ENCODE measurements at places on chromosomes 6 and 20.
A peak's percentile ranks its signal among the peaks of the same experiment; 100 is the strongest.

- no peak for DNase-seq
Observed at GRCh38 chr20:41889844-41890224, 271.7 kb upstream of the CHD6 start.

GRCh38 chr6:170095273-170095981 lies 195.5 kb downstream of the DLL1 start:
- DNase-seq = no peak

DNA sequence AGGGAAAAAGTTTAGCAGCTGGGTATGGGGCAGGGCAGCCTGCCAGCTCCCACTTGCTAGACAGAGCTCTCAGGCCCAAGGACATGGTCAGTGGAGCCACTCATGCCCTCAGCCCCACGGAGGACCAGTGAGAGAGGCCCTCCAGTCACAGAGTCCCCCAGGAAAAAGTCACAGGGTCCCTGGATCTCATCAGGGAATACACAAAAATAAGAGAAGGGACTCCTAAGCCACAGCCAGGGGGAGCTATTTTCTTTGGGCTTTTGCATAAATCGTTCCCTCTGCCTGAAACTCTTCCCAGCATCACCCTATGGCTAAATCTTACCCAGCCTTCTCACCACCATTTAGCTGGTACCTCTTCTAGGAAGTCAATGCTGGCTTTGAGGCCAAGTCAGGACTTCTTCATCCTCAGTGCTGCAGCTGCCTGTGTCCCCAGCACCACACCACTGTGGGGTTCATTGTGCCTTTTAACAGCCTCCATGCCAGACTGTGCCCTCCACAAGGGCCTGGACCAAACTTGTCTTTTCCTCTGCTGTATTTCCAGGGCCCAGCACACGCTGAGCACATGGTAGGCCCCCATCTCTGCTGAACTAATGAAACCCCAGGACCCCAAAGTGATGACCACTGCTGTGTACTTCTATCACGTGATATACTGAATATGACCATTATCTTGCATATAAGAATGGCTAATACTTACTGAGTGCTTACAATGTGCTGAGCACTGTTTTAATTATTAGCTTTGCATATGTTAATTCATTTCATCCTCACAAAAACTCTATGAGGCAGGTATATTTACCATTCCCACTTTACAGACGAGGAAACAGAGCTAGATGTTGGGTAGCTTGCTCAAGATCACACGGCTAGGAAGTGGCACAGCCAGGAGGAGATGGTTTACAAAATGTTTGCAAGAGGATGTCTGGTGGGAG lies 2.0 kb downstream of the ZNF335 start:
- no peak for DNase-seq

GRCh38 chr20:32914031-32914430 lies 55.3 kb downstream of the EFCAB8 start:
- no peak for DNase-seq

DNA sequence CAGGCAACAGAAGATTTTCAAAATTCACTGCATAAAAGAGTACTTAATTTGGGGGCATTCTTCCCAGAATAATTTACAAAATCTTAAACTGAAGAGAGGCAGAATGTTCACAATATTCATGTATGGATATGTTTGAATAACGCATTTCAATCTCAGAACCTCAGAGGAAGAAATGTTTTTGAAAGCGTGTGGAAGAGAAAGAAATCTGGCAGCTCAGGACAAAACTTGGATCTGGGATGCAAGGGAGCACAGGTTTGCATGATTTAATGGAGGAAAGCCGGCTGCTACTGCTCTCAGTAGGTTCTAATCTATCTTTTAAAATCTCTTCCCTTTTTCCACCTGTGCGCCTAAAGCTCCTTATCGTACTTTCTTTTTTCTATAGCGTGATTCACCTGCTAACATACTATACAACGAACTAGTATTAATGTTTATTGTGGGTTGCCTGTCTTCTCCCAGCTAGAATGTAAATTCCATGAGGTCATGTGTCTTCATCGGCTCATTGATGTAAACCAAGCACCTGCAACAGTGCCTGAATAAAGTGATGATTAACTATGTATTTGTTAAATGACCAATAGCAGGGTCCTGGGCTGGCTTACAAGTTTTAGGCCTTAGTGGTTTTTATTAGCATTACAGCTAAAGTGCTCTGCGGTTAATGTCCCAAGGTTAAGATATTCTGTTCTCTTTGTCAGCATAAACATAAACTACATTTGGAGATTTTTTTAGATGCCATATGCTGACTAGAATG lies 15.3 kb downstream of the PRL start:
- no peak for DNase-seq

DNA sequence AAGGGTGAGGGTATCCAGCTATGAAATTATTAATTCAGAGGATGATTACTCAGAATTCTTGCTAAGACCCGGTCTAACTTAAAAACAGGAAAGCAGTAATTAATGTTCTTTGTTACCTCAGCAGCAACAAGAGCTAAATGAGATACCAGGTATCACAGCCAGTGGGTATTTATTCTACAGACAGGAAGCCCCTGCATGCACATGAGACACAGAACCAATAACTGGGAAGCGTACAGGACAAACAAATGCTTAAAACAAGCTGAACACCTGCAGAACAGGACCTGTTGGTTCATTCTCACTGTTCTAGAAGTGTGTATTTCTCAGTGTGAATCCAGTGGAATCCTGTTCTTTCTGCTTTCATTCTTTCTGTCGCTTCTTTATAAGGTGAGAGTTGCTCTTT lies 30.9 kb downstream of the SCML4 start:
- DNase-seq = no peak

DNA sequence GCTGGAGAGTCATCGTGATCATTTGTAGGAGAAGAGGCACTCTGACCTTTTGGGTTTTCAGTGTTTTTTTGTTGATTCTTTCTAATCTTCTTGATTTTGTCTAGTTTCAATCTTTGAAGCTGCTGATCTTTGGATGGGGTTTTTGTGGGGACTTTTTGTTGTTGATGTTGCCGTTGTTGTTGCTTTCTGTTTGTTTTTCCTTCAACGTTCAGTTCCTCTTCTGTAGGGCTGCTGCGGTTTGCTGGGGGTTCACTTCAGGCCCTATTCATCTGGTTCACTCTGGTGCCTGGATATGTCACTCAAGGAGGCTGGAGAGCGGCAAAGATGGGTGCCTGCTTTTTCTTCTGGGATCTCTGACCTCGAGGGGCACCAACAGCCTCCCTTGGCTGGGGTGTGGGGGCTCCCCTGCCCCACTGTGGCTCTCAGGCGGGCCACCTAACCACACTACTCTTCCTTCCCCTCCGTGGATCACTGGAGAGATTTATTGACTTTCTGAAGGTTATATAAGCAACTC lies 21.5 kb upstream of the TMEM244 start:
- no peak for DNase-seq

DNA sequence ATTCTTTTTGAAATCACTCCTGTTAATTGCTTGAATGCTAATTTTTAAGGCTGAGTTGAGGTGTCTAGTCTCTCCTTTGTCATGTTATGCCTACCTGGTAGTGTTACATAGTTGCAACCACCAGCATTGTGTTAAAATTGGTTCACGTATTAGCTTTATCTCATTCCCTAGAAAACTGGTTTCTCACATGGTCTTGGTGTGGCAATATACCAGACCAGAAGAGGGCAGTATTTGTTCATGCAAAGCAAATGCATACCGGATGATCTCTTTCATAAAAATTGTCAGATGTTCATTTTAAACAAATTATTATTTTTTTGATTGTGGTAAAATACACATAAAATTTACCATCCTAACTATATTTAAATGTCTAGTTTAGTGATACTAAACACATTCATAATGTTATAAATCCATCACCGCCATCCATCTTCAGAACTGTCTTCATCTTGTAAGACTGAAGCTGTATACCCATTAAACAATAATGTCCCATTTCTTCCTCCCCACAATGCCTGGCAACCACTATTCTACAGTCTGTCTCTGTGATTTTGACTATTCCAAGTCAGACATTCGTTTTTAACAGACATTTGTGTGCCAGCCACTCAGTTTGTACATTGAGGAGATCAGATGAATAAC lies 92.8 kb downstream of the ATRN start:
- peak; percentile 33 for DNase-seq

DNA sequence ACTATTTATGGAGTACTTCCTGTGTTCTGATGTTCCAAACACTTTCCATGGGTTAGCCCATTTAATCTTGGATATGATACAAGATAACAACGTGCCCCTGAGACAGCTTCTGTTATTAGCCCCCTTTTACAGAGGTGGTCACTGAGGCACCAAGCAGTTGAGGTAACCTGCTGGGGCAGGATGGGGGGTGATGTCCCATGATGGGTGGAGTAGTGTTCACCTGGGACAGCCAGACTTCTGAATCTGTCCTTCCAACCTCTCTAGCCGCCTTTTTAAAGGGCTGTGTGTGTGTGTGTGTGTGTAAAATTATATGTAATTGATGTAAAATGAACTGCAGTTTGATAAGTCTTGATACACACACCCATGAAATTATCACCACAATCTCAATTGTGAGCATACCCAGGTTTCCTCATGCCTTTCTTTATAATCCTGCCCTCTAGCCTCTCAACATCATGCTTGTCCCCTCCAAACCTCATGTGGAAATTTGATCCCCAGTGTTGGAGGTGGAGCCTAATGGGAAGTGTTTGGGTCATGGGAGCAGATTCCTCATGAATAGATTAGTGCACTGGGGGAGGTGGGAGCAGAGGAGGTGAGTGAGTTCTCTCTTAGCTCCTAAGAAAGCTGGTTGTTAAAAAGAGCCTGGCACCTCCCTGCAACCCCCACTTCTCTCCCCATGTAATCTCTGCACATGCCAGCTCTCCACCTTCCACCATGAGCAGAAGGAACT lies 39.2 kb downstream of the PLAGL2 start:
- no peak for DNase-seq

- DNase-seq = no peak
Observed at GRCh38 chr20:12207875-12208274, 290.2 kb downstream of the BTBD3 start.

DNA sequence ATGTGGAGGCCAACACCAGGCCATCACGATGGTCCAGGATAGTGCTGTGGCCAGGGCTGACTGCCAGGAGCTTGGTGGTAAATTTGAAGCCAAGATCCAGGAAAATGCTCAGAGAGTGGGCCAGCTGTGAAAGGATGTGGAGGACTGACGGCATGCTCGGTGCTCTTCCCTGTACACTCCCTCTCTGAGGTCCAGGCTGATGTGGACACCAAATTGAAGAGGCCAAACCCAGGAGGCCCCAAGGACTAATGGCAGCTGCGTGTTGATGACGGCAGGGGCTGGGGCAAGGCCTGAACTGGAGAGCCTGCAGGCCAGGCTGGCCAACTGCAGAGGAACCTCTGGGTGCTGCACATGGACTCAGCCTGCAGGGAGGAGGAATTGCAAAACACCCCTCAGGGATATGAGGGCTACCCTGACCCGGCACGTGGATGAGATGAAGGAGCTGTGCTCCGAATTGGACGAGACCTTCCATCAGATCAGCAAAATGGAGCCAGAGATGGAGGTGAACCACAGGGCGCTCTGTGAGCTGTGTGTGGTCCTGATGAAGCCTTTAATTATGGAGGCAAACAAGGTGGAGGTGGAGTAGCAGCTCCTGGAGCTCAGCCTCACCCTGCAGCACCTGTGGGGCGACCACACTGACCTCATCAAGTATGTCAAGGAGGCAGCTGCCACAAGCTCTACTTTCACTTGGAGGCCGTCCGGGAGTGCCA lies 6.9 kb upstream of the RAET1E start:
- no peak for DNase-seq

GRCh38 chr6:53766930-53767329 lies 27.9 kb upstream of the LRRC1 start:
- no peak for DNase-seq

GRCh38 chr6:168147205-168147738 lies 68.3 kb upstream of the FRMD1 start:
- DNase-seq = no peak

DNA sequence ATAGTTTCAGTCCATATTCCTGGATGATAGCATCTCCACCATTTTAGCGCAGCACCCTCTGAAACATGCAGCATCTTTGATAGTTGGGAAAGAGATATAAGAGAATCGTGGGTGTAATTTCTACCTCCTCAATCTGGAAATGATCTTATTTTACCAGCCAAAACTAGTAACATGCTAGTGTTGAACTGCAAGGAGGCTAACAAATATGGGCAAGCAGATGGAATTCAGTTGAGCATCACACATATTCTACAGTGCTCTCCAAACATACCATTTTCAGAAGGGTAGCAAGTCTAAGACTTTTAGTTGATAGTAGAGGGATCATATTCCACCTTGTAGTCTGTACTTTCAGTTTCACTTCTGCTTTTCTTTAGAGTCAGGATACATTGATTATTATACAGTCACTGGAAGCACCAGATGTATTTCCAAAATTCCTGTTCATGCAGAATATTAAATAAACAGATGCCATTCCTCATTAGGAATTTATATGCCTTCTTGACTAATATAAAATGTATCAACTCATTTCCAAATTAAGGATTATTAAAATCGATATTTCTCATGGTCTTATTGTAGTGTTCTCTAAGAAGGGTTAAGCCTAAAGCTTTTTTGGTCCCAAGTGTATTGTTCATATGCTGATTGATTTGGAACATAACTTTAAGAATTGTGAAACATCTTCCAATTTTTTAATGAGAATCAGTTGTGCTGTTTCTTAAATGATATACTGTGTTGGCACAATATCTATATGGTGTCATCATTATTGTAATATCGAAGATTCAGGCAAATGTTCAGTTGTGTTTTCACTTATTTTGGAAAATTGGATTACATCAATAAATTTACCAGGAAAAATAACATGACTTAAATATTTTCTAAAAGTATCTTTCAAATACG lies 362.0 kb downstream of the CENPW start:
- no peak for DNase-seq

DNA sequence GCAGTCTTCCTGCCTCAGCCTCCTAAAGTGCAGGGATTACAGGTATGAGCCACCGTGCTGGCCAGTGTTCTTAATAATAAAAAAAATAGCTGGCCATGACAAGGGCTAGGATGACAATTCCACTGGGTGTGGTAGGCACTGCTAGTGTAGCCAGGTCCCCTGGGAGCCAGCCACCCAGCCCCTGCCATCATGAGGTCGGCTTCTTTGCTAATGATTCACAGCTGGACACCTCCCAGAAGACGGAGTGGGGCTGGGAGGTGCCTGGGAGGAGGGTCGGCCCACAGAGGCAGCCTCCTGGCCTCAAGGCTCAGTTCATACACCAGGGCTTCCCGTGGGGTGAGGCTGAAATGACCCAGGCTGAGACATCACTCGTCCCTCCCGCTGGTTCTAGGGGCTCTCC lies 230.4 kb downstream of the TAF4 start:
- no peak for DNase-seq

- DNase-seq = no peak
Observed at GRCh38 chr6:394641-395289, 3.2 kb downstream of the IRF4 start.
